Mesenteric fat pad (tissue), 1 donor: ENCODE measurements at places on chromosomes 6 and 20. TPM values are rescaled to one million over a fixed set of nuclear protein-coding genes. Genes with fewer than 3 reads are reported as not detected.

The VIP gene
- 0.48 TPM for total RNA-seq

GRCh38 chr6:47103931-47104330, 61.8 kb upstream of the ADGRF1 start:
- no peak for DNase-seq

GRCh38 chr6:108779536-108780275, 68.5 kb upstream of the ARMC2 start:
- DNase-seq = no peak

DNA sequence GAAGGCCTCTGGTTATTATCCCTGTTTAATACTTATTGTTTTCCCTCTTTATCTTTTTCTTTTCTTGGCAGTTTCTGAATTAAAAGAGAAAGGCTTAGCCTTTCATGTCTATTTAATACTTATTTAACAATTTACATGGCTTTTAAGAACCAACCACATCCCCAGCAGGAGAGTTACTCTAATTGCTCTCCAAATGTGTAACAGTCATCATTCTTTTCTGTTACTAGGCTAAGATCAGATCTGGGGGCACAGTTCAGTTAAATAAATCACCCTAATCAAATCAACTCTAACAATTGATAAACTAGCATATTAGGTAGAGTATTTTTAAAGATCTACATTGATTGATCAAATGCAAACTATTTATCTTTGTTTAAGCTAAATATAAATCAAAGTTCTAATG, 54.1 kb upstream of the NT5E start:
- no peak for DNase-seq

- DNase-seq = no peak
These were observed 41.6 kb upstream of the DUSP22 start for GRCh38 chr6:250676-251075.

- no peak for DNase-seq
These were observed 38.3 kb downstream of the COX4I2 start for GRCh38 chr20:31675828-31676608.

The KIF13A gene
- 48.5 TPM for total RNA-seq

DNA sequence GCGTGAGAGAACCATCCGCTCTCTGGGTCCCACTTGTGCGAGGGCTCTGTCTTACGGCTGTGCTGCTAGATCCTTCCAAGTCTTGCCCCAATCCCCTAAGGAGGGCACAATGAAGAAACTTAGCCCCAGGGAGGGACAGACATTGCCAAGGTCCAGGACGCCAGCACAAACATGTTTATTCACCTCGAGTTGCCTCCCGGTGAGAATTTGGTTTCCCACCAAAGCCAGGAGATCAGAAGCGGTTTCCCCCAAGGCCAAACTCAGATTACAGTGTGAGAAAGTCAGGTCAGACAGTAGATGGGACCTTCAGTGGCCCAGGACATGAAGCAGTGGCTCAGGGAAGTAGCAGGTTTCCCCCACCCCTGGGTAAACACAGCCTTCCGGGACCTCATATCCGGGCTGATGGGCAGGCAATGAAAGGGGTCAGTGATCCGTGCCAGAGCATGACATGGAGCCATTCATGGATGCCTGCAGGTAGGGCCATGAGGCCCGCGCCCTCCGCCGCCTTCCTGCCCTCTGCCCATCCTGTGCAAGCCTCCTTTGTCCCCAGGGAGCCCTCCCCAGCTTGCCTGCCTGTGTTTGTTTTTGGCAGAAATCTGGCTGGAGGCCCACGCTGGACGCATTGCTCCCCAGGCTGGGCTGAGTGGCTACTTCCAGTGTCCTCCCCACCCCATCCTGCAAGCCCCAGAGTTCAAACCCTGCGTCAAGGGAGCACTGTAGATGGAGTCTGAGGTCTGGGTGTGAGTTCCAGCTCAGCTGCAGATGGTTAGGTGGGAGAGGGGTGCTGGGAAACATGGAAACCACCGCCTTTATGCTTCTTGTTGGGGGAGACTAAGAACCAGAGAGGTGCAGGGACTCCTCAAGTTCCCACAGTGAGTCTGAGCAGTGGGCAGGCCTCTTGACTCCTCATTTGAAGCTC, 2.0 kb downstream of the BPIFB2 start:
- DNase-seq = no peak

The MMS22L gene
- total RNA-seq = 6.0 TPM

DNA sequence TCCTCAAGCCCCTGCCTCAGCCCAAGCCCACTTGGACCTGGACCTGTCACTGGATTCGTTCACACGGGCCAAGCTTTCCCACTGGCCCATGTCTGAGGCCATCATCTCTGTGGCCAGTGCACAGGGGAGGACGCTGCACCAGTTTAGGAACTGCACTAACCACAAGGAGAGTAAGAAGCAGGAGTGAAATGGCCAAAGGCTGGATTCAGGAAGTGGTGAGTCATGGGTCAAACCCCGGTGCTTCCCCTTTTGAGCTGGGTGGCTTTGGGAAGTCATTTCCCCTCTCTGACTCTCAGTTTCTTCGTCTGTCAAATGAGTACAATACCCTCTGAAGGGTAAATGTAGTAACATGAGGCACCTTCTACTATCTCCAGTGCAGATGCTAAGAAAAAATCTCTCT, 87.9 kb downstream of the CD40 start:
- no peak for DNase-seq

- DNase-seq = no peak
These were observed at the start of gene DEFB132 for GRCh38 chr20:257419-257818. Gene DEFB132, plus strand, starts transcription at chr20:257724. Its CDS starts 55 bp downstream, at chr20:257779.
